ENCODE measurements at places on chromosomes 1 and 21. TPM values are rescaled to one million over a fixed set of nuclear protein-coding genes. Genes with fewer than 3 reads are reported as not detected.

DNA sequence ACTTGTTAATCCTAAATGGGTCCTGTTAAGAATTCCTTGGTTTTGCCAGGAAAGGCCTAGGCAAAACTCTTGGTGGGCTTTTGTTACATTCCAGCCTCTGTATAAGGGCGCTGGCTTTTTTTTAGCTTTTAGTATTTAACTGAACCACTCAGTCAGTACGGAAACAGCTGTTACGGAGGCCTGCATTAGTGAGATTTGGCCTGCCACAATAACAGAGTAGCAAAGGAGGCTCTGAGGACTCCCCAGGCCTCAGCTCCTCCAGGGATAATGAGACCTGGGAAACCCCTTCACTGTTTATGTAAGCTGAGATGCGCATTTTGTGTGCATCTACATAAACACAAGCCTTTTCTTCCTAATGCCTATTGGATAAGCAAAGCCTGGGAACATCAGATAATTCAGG, 210.2 kb downstream of the APP start:
- no peak for DNase-seq

Gene ELF3
- 253 TPM for total RNA-seq

Gene SPATC1L
- 6.8 TPM for total RNA-seq

DNA sequence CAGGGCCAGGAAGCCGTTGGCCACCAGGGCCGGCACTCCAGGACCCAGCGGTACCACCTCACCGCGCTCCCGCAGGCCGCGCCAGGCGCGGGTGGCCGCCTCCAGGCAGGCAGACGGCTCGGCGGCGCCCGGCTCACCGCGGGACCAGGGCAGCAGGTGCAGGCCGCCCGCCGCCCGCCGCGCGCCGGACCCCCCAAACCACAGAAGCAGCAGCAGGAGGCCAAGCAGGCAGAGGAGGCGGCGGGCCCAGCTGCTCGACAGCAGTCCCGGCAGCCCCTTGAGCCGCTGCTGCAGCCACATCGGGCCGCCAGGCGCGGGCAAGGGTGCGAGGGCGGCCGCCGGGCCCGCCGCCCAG, 312 bp downstream of the KIAA2013 start:
- peak; percentile 63 for DNase-seq

GRCh38 chr1:160741092-160741501, 2.0 kb downstream of the SLAMF7 start:
- DNase-seq, result no peak

DNA sequence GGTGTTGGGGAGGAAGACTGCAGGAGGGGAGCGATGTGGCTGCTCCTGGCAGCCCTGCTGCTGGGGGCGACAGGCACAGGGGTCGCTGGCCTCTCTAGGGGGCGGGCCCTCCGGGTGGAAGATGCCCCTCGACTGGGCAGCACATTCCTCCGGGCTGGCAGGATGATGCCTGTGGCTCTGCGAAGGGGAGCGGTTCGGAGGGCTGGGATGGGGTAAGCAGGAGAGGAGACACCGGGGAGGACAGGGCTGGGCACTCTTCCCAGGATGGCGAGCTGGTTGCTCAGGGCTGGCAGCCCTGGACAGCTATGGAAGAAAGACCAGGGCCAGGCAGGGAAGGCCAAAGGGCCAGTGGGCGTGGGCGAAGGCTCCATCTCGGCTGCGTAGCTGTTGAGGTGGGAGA, 12.8 kb downstream of the HEYL start:
- DNase-seq, result no peak

DNA sequence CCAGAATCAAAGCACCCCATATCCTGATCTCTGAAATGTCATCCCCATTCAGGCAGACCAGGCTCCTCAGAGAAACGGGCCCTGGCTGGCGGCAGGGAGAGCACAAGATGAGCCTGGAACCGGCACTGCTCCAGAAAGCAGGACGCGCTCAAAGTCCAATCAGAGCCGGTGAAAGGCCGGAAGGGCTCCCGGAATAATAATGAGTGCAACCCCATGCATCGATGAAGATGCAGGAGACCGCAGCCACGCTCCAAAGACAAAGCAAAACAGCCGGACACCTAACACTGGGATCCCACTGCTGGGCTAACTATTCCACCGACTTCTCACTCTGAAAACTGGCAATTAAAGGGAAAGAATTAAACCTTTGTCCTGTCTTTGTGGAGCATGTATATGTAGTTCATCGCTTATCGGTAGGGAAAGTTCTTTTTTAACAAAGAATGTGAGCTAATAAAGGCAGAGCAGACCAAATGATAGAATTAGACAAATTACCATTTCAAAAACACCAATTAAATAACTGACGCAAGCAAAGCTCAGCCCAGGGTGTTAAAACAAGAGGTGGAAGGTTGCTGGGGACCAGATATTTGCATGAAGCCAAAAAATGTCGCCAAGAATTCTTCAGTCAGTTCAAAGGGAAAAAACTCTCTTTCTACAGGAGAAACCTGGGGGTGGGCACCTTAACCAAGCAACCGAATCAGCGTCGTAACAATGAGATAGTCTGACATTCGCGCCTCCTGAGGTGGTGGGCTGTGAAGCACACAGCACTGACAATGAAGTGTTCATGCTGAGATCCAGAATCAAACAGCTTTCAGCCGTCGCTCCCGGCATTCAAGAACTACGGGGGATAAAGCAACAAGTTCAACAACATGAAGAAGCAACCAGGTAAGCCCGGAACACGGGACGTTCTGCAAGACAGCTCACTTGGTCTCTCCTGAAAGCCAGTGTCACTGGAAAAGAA, 95.2 kb downstream of the NPHP4 start:
- DNase-seq, result peak; percentile 25

- DNase-seq, result no peak
These were observed 89.5 kb downstream of the CCDC30 start for GRCh38 chr1:42552636-42553035.
